ENCODE measurements at places on chromosomes 1 and 21.

GRCh38 chr1:61223140-61223539 is 140.8 kb downstream of the NFIA start:
- DNase-seq, result no peak

- DNase-seq, result peak; percentile 1
Observed at GRCh38 chr21:35737899-35738346, 322.4 kb downstream of the SETD4 start.

- no peak for DNase-seq
Observed at GRCh38 chr1:201783572-201783971, 45.4 kb upstream of the IPO9 start.

DNA sequence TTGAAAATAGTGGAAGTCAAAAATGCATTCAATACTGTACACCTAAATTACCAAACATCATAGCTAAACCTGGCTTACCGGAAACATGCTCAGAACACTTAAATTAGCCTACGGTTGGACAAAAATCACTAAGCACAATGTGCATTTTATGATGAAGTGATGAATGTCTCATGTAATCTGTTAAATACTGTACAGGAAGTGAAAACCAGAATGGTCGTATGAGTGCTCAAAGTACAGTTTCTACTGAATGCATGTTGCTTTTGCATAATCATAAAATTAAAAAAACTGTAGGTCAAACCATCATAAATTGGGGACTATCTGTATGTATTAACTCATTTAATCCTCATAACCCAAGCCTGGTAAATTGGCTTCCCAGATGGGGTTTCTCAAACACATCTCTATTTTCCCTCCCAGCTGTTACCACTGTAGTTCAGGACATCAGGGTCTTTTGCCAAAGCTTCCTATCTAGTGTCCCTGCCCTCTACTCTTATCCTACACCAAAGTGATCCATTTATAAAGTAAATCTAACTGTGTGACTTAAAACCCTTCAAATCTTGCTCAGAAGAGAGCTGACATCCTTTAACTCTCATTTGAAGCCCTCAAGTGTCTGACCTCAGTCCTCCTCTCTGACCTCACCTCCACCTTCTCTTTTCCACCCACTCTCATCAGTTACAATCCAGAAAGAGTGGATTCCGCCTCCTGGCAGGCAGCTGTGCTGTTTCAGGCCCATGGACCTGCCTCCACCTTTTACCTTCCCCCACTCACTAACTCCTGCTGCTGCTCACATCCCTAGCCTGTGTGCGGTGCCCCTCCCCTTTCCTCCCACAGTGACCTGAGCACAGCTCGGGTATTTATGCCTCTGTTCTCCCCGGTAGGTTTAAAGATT is 356.4 kb upstream of the ST6GALNAC5 start:
- DNase-seq, result no peak

- DNase-seq, result no peak
Observed at GRCh38 chr21:33478182-33478581, 1.6 kb downstream of the TMEM50B start.

DNA sequence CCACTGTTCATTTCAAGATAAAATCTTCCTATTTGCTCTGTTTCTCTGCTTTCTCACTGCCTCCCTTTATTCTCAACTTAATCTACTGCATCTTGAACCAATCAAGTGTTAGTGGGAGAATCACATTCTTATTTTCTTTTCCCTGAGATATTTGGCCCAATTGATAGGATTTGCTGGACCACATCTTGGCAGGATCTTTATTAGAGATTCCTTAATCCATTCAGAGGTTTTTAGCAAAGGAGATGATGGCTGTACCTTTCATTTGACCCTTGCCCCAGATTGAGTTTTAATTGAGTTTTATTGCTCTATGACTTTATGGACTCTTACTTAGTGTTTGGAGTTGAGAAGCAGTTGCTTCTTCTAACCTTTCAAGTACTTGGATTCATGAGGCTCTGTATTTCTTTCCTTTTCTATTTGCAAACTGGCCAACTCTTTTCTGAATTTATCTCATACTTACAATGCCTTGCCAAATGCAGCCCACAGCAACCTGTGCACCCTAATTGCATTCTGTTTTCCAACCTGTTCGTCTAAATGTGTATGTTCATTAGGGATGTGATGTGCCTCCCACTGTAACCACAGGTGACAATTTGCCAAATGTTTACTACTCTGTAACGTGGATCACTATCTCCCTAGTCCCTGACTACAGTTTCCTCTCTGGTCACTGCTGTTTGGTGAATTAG is 274.8 kb upstream of the KAZN start:
- no peak for DNase-seq

DNA sequence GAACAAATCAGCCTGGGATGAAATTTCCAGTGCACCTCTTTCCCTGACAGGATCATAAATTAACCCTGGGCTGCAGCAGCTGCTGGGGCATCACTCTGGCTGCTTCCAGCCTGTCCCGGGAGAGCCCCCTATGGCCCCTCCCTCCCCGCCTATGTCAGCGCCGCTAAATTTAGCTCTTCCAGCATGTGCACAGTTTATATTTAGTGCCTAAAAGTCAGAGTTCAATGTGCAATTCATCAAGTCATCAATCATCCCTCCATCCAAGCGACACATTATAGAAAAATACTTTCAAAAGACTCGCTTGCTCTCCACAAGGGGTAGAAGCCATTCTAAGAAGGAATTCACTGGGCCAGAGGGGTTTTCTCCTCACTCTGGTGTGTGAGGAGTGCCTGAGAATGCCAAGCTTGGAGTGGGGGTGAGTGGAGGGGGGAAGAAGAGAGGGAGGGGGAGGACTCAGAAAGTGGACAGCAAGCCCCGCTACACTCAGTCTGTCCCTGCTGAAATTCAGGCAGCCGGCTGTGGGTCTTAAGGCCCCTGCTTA is 37.4 kb downstream of the XCL1 start:
- no peak for DNase-seq

DNA sequence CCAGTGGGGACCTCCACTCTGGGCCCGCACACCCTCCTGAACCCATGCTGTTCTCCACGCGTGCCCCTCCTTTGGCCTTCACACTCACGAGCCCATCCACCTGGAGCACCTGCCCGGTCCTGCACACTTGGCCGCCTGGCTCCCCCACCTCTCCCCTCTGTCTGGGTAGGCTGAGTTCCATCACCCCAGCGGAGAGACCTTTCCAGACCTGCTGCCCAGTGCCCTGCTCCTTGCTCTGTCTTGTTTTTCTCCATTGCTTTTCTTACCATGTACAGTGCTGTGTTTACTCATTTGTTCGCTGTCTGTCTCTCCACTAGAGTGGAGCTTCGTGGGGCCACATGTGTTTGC is 351.0 kb upstream of the VAMP3 start:
- no peak for DNase-seq

DNA sequence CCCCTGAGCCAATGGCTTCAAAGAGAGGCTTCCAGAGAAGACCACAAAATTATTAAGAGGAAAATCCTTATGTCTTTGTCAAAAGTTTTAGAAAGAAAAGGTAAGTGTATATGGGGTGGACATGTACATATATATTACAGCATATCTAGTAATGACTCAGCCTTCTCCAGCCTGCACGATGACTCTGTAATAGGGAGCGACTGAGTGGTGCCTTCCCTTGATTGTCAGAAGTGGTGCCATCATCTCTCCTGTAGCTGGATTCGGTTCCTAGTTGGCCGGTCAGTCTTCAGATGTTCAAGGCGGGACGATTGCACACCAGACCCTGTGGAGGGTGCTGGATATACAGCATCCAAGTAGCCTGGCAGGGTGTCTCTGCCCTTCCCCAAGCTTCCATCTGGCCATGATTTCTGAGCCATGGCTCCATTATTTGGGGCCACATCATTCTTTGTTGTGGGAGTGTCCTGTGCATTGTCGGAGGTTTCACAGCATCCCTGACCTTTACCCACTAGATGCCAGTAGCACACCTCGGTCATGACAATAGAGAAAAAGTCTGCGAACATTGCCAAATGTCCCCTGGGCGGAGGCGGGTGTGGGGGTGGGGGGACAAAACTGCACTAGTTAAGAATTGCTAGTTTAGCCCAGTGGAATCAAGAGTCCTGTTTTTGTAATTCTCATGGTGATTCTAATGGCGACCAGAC is 206.2 kb upstream of the KAZN start:
- DNase-seq, result no peak

DNA sequence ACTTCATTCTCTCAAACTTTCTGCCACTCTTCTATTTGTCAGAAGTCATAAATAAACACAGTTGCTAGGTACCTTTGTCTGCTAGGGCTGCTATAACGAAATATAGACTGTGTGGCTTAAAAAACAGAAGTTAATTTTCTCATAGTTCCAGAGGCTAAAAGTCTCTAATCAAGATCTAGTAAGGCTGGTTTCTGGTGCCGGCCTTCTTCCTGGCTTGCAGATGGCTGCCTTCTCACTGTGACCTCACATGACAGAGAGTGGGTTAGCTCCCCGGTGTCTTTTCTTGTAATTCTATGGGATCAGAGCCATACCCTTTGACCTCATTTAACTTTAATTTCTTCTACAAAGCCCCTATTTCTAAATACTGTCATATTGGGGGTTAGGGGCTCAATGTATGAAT is 5.9 kb downstream of the PDC start:
- no peak for DNase-seq

DNA sequence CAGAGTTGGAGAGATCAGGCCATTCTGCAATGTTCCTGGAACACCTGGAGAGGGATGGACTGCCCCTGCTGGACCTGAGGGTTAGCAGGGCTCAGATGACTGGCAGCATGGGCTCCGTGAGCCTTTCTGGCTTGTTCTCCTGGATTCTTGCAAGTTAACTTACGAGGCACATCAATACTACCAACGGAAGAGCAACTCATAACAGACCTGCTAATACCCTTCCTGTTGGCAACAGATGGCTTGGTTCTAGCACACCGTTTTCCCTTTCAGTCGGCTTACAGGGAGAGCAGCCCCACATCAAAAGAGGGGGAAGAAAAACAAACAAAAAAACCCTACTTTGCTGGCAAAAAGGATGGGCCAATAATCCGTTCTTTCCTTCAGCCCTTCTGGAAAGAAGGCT is 47.9 kb downstream of the SLC66A1 start:
- no peak for DNase-seq

Data from foreskin keratinocyte (primary cell).